Activated CD4-positive, alpha-beta T cell treated with anti-CD3 and anti-CD28 coated beads for 1 hour (primary cell): ENCODE measurements at places on chromosomes 4 and X.

- DNase-seq = no peak
Measured at GRCh38 chr4:183674153-183674552, 15.1 kb downstream of the TRAPPC11 start.

- no peak for DNase-seq
Measured at GRCh38 chr4:112853662-112854256, 195.7 kb upstream of the ANK2 start.

DNA sequence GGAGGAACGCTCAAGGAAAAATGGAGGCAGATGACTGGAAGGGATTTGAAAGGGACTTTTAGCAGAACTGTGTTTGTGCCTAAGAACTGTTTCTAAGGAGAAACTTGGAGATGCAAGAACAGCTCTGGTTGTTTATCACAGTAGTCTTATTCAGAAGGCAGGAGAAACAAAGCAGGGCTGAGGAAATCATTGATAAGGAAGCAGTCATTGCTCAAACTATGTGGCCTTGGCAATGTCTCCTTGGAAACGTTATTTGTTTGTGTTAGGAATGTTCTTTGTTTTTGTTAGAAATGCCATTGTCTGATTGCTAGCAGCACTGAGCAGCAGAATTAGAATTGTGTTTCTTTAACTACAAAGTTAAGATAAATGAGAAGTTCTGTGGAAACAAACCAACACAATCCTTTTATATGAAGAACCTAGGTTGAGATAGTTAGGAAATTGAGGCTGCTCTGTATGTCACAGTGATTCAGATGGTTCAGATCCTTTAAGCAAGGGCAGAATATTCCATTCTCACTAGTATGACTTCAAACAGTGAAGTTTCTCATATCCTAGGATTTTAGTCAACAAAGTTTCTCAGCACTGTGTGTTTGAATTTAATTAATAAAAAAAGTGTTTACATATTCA, 1191.3 kb upstream of the IGFBP7 start:
- no peak for DNase-seq

DNA sequence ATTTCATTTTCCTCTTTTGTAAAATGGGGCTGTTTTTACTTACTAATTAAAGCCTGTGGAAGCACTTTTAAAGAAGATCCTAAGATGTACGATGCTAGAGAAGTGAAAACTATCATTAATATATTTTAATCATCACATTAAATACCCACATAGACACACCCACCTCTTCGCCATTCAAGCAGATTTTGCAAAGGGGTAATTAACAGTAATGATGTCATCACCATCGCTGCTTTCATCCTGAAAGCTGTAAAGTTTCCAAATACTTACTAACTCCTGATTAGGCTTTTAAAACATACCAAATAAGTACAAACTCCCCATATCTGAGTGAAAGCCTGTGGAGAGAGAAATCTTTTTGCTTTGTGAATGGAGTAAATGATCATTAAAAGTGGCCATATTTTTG, 17.6 kb upstream of the NYX start:
- DNase-seq = no peak

GRCh38 chrX:68930542-68931317, 101.9 kb downstream of the EFNB1 start:
- no peak for DNase-seq

- DNase-seq = no peak
Measured at GRCh38 chr4:173014113-173014558, 154.5 kb upstream of the GALNT7 start.

DNA sequence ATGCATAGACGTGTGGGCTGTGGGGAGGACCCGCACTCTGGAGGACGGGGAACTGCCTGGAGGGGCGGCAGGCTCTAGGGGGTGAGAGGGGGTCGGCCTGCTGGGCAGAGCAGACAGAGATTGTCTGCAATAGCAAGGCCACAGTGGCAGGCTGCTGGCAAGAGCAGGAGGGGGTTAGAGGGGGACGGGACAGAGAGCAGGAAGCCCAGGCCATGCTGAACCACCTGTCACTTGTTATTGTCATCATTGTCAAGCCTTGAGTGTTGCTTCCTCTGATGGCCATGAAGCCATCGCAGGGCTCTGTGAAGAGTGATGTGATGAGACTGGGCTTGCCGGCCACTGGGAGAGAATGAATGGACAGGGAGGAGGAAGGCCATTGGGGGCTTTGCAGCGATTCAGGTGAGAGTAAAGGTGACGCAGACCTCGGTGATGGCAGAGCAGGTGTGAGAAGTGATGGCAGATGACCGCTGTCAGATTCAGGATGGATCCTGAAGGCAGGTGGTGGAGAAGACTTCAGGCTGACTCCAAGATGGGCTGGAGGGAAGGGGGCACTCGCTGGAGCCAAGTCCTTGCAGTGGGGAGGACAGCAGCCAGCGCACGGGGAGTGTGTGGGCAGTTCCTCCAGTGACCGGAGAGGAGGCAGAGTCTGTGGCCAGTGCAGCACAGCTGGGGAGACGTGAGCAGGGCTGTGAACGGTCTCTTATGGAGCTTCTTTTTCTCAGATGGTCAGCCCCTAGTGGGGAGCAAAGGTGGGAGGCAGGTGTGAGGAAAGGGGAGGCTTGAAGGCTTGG, 43.6 kb downstream of the HTT-AS start:
- no peak for DNase-seq

- no peak for DNase-seq
Measured at GRCh38 chr4:37827802-37828321, 1.4 kb downstream of the PGM2 start.

GRCh38 chrX:136189222-136189621, 41.9 kb downstream of the FHL1 start:
- no peak for DNase-seq

DNA sequence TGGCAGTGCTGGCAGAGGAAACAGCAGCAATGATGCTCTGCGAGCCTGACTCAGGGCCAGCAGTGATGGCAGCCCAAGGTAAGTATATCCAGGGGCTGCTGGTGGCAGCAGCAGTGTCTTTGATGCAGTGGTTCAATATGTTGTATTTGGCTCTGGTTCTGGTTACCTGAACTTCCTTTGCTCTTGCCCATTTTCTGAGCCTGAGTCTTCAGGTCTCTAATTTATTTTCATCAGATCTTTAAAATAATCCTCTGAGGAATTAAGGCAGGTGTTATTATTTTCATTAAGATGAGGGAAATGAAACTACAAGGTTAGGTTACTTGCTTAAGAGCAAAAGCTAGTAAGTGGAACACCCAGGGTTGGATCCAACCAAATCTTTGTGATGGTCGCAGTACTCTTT, 102.8 kb upstream of the BMP2K start:
- no peak for DNase-seq

DNA sequence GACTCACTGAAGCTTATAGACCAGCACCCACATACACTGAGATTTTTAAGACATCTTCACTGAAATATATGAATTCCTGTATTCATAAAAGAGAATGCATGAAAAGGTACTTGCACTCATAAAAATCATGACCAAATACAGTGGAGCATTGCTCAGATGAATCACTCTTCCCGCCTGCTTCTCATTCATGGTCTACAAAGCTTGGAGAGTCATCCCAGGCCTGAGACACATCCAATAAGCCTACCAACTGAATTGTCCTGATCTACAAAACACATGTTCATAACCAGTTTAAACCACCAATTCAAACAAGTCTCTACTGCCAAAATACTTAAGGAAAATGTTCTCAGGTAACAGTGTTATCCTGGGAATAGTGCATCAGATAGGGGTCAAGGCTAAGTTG, 38.1 kb downstream of the PROM1 start:
- DNase-seq = no peak

DNA sequence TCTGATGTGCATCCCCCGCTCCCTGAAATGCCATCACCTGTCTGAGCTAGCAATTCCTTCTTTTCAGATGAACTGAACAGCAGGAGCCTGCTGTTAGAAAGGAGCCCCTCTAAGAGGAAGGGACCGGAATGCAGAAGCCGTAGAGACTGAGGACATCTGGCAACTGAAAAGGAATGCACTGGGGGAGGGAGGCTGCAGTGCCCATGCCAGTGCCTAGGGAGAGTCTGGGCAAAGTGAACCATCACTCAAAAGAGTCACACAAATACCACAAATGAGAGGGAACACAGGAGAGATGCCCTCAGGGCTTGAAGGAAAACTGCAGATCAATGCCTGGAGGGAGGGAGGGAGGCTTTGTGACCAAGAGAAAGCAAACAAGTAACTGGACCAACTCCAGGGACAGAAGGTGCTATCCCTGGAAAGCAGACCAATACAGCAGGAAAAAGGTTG, 93.9 kb upstream of the CBR4 start:
- no peak for DNase-seq

DNA sequence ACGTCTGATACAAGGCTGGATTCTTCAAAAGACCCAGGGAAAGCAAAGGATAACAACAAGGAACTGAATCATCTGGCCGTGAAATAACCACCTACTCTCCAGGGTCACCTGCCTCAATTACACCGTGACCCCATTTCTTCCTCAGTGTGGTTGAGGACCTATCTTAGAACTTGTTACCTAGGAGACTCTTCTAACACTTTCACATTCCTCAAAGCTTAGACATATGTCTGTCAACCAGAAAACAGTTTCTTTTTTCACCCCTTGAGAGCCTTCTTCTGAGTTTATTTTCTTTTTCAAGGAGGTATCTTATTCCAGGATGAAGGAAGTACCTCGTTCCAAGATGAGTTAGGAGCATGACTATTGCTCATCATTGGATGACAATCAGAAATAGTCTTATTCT, 337.8 kb downstream of the ARHGAP24 start:
- DNase-seq = no peak

DNA sequence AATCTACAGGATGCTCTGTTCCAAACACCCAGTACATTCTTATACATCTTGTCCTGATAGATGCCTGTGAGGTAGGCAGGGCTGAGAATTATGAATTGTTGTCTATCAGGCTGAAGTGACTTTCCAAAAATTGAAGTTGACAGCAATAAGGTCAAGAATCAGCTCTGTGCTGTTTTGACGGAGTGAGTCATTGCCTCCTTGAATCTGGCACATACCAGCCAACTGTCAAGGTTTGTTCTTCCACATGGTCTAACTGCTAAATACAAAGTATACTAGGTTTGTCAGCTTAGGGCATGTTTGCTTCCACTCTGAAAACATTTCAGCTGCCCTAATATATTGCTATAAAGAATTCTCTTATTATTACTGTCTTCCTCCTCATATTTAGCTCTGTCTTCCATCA, 32.3 kb downstream of the SH3RF1 start:
- no peak for DNase-seq

DNA sequence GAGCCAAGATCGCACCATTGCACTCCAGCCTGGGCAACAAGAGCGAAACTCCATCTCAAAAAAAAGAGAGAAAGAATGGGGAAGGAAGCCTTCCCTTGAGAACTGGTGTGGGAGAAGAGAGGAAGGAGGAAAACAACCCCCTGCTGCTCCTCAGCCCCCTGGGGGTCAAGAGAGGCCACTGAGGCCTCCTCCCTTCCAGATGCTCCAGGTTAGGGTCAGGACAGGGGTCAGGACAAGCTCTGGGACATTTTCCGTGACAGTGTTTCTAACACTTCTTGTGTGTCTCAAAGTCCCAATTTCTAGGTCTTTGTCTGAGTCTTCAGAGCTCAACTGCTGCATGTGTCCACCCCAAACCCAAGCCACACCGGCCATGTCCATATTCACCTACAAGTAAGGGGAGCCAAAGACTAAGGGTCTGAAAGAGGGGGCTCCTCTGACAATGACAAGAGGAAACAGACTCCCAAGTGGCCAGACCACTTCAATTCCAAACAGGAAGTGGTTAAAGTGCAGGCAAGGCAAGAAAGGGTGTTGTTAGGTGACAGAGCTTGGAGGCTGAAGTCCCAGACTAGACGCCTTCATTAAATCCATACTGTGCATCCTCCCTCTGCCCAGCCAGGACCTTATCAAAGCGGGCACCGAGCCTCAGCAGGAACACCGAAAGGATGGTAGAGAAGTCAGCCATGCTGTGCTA, 8.3 kb downstream of the L1CAM start:
- DNase-seq = no peak

GRCh38 chr4:8656711-8657380, 64.3 kb downstream of the CPZ start:
- no peak for DNase-seq

DNA sequence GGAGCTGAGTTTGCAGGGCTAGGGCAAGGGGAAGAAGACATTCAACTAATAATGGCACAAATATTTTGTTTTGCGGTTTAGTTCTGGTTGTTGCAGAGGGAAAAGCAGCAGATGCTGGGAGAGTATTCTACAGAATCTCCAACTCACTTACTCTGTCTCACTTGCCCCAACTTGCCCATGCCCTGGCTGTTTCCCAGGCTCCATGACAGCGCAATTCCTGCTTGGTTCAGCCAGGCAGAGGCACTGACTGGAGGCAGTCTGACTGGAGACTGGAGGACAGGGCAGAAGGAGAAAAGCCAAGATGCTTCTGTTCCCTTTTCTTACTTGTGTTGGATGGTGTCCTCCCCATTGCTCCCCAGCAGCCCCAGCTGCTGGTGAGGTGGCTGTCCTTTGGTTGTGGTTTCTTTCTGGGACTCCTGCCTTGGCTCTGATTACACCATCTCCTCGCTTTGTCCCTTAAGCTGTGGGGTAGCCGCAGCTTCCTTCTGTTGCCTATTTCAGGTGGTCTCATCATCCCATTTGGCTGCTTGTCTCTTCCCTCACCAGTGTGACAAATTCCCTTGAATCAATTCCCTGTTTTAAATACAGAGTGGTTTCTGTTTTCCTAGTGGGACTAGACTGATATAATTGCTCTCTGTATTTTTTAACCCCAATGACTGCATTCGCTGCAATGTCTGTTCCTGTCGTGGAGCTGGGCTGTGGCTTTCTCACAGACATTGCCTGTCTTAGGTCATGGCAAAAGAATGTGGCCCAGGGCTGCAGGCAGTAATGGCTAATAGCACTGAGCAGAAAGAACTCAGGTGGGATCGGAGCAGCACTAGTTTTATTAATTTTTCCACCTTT, 24.2 kb upstream of the RASL11B start:
- DNase-seq = no peak

- DNase-seq = no peak
Measured at GRCh38 chr4:8364848-8365350, 75.6 kb downstream of the ACOX3 start.

- DNase-seq = no peak
Measured at GRCh38 chr4:122746485-122746965, 14.0 kb downstream of the BBS12 start.

DNA sequence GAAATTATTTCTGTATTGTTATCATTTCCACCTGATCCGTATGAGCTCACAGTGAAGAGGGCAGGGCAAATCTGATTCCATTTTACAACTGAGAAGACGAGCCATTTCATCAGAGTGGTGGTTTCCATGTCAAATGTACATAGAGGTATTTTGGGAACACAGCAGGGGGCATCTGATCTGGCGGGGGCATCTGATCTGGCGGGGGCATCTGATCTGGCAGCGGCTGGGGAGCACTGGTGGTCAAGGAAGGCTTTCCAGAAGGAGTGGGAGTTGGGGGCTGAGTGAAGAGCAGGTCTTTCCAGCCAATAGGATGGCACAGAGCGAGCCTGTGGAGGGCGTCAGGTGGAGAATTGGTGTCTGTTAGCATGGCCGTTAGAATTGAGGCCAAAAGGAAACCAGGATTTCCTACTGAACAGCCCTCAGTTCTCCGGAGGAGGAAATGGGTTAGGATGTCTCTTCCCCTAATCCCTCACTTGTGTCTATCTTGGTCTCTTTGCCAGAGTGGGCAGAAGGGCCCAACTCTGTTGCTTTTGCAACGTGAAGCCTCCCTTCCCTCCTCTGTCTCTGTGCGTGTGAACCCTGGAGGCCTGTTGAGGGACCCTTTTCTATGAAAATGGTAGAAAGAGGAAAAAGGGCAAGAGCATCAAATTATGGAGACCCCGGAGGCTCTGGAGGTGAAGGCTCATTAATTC, 41.3 kb downstream of the RHOH start:
- no peak for DNase-seq

- no peak for DNase-seq
Measured at GRCh38 chr4:116150152-116150551, 935.2 kb downstream of the TRAM1L1 start.

- no peak for DNase-seq
Measured at GRCh38 chr4:151206241-151207005, 70.5 kb upstream of the PRSS48 start.

- DNase-seq = no peak
Measured at GRCh38 chr4:142776026-142776425, 70.1 kb downstream of the INPP4B start.
